Astrocyte (in vitro differentiated cells and primary cell): ENCODE measurements at places on chromosomes 2 and 18. TPM values are rescaled to one million over a fixed set of nuclear protein-coding genes. Genes with fewer than 3 reads are reported as not detected.

Gene LYG1
- total RNA-seq, result 1.1 and 1.3 TPM in 2 replicates

DNA sequence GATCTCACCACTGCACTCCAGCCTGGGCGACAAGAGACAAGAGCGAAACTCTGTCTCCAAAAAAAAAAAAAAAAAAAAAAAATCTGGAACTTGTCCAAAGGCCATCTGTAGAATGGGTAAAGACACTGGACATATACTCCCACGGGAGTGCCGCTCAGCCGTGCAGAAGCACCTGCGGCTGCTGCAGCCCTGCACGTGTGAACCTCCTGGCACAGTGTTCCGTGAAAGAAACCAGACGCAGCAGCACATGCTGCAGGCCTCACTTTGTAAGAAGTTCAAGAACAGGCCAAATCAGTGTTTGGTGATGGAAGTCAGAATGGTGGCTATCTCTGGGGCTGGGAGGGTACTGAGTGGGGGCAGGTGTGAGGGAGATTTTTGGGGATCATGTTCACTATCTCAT lies 6.5 kb downstream of the CHRND start:
- H3K27me3 ChIP-seq, result peaks cover 2% of the 10 kb centered on the region
- no peak overlapping the region for H3K4me3 ChIP-seq
- H3K27ac ChIP-seq, result no peak overlapping the region
- H3K36me3 ChIP-seq, result no peaks in the 10 kb centered on the region

Gene PDCD1
- not detected in 2 replicates for total RNA-seq

Gene USP40
- 23.6 and 25.4 TPM in 2 replicates for total RNA-seq

GRCh38 chr2:191202209-191202721 lies 42.9 kb upstream of the MYO1B start:
- peaks cover 8% of the 10 kb centered on the region for H3K4me1 ChIP-seq
- no peak overlapping the region for H3K4me3 ChIP-seq
- peak; percentile 78 for DNase-seq
- H3K27ac ChIP-seq, result peak overlapping the region; percentile 69
- H3K36me3 ChIP-seq, result no peaks in the 10 kb centered on the region

- H3K27me3 ChIP-seq, result peaks cover 82% of the 10 kb centered on the region
- peaks cover 6% of the 10 kb centered on the region for H3K4me1 ChIP-seq
- no peaks in the 10 kb centered on the region for H3K36me3 ChIP-seq
- H3K4me3 ChIP-seq, result peak overlapping the region; percentile 42
- H3K27ac ChIP-seq, result no peak overlapping the region
Observed at GRCh38 chr2:176066645-176067588, 16.8 kb downstream of the EVX2 start.

DNA sequence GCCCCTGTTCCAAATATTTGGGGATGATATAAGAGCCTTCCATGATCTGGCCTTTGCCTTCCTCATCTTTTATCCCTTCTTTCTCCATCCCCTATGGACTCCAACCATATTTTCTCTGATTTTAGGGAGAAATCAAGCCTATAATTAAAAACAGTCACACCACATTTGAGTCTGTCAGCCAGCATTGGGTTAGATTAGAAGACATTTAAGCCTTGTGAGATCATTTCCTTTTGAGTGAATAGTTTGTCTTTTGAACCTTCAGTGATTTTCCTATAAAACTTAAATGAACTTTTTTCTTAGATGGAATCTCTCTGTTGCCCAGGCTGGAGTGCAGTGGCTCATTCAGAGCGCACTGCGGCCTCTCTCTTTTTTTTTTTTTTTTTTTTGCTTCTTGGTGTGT lies 7.6 kb upstream of the C18orf32 start:
- no peak overlapping the region for H3K27ac ChIP-seq
- peaks cover 18% of the 10 kb centered on the region for H3K36me3 ChIP-seq
- peaks cover 15% of the 10 kb centered on the region for H3K4me1 ChIP-seq
- no peaks in the 10 kb centered on the region for H3K27me3 ChIP-seq

Gene BOLL
- total RNA-seq, result not detected in 2 replicates

GRCh38 chr18:75809926-75810255 lies 382.4 kb upstream of the SMIM21 start:
- H3K27me3 ChIP-seq, result no peaks in the 10 kb centered on the region
- H3K36me3 ChIP-seq, result no peaks in the 10 kb centered on the region
- DNase-seq, result no peak
- H3K27ac ChIP-seq, result no peak overlapping the region
- no peak overlapping the region for H3K4me3 ChIP-seq
- H3K4me1 ChIP-seq, result peaks cover 15% of the 10 kb centered on the region
